ENCODE measurements at places on chromosomes 7 and 10.

DNA sequence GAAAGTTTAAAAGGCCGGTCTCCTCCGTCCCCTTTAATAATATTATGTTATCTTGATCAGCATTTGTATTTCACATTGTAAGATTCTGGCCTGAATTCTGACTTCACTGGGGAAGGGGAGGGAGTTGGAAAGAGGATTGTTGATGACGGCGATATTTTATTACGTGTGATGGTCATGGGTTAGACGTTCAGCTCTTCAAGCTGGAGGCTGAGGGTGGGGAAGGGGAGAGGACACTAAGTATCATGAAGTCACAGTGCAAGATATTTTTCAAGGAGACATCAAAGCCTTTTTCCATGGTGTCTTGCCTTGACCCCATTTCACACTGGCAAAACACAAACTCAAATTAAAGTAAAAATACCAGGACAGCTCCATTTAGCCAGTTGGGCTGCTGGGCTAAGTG, 126.7 kb downstream of the WDR11 start:
- DNase-seq: no peak

DNA sequence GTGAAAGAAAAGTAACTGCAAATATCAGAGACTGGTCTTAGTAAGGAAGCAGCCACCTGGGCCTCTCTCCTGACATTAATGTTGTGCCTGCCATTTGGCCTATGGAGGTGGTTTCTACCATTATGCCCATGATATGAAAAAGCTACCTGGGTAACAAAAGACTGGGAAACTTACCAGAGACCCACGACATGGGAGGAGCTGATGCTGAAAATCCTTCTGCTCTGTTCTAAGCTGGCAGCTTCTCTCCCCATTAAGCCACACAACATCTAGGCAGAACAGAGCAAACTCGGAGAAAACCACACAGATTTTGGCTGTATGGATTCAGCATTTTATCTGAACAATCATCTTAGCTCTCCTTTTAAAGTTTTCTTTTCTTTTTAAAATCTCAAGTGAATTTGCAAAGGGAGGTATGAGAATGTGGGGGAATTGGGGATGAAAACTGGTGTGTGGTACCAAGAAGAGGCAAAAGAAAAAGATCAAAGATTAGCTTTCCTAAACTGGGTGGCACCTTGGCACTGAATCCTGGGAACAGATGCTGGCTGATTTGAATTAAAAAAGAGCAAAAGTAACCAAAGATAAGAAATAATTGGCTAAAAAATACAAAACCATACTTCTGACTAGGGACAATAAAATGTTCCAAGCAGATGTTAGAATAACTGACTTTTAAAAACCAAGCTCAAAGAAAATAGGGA, 128.6 kb upstream of the ANKRD1 start:
- DNase-seq: no peak

DNA sequence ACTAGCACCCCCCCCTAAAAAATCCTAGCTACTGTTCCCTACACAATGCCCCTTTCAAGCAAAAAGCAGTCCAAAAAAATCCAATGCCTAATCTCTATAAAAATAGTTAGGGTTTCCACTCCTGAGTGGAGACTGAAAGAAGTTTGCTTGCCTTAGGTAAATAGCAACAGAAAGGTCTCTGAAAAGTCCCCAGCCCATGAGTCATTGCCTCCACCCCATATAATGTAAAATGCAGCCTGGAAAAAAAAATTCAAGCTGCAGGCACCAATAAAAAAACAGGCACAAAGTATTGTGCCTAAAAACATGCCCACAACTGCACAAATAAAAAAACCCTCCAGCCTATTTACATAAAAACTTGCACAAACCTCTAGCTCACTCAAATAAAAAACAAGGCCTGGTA, 47.5 kb downstream of the ZNF680 start:
- DNase-seq: no peak

- no peak for DNase-seq
Observed at GRCh38 chr7:44393238-44394111, 68.1 kb upstream of the CAMK2B start.

GRCh38 chr10:120749856-120750566, 101.2 kb upstream of the WDR11 start:
- DNase-seq: no peak

DNA sequence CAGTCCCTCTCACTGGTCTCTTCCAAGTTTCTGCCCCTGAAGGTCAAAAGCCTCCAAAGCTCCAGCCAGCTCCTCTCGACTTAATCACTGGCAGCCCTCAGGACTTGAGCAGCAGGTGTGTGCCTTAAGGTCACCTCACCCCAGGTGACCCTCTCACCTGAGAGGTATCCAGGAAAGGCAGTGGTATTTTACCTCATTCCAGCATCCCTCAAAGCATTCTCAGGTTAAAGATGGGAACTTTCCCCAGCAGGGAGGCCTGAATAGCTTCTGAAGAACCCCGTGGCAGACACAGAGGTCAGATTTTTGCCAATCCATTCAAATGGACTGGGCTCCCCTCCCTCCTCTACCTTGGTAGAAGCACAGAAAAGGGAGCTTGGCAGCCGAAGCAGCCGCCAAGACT, 148.2 kb downstream of the GFRA1 start:
- no peak for DNase-seq

DNA sequence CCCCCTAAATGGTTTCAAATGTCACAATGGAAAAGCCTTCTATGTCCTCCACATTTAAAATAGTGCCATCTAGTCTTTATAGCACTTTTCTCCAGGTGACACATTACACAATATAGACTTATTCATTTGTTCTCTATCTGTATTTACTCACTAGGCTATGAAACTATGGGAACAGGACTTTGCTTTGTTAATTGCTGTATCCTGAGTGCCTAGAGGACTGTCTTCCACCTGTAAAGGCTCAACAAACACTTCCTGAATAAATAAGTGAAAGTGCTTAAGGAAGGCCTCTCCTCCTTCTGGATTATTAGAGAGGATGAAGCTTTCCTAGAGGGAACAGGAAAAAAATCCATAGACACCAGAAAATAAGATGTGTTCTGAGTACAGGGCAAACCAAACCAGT, 397.6 kb upstream of the LRRN3 start:
- DNase-seq: no peak

DNA sequence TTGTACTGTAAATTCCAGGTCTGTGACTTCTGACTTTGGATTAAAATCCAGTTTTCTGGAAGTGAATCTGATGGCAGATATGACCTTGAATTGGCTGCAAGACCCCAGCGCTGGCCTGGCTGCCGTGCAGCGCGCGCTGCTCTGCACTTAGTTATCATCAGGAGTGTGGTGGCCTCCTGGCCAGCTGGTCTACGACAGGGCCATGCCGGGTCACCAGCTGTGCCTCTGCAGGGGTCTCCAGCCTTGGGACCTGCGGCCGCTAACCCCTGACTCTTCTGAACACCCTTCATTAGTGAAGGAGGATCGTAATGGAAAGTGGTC, 190.7 kb upstream of the SH2B2 start:
- no peak for DNase-seq

DNA sequence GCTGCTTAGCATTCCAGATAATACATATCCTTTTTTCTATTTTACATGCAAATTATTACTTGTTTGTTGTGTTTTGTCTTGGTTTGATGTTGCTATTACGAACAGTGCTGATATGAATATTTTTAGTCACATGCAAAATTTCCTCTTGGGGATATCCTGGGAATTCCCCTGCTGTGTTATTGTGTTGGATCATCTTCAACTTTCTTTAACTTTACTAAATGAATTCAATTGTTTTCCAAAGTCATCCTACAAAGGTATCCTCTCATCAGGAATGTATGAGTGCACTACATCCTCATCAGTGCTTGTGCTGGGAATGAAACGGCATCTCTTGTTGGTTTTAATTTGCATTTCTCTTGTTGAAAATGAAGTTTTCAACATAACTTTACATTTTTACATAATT, 87.1 kb downstream of the AASS start:
- no peak for DNase-seq
